Stimulated activated CD4-positive, alpha-beta T cell treated with anti-CD3 and anti-CD28 coated beads, Interleukin-1b, Interleukin-23, amount 100 ng/mL, for 48 hours (primary cell): ENCODE measurements at places on chromosomes 6 and 20.

- peak; percentile 48 for DNase-seq
Observed at GRCh38 chr6:159929819-159930218, 39.0 kb downstream of the MAS1 start.

DNA sequence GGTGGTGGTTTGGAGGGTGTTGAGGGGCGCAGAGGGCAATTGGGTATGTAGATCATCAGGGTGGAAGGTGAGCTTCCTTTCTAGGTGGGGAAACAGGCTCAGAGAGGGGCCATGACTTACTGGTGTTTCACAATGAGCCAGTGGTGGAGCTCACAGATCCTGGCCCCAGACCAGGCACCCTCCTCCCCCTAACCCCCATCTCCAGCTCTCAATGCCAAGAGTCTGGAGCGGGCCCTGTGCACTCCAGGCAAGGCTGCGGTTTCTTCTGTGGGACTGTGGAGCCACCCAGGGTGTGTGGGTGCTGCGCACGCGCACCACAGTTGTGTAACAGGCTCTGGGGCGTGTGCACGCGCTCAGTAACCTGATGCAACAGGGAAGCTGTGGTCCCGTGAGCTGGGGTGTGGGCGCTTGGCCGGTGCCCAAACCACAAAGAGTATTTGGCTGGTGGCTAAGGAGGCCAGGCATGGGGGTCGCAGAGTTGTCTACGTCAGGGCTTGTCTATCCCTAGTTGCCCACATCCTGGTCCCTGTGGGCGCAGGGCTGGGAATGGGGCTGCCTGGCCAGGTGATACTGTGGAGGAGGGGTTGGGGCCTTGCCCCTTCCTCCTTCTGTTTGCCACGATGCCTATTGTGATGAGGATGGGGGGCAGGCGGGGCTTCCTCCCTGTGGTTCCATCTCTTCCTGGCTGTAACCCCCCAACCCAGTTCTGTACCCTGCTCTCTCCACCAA lies 37.5 kb upstream of the MRPS18A start:
- DNase-seq: peak; percentile 85

- peak; percentile 53 for DNase-seq
Observed at GRCh38 chr20:667351-668034, 8.1 kb downstream of the SCRT2 start.

DNA sequence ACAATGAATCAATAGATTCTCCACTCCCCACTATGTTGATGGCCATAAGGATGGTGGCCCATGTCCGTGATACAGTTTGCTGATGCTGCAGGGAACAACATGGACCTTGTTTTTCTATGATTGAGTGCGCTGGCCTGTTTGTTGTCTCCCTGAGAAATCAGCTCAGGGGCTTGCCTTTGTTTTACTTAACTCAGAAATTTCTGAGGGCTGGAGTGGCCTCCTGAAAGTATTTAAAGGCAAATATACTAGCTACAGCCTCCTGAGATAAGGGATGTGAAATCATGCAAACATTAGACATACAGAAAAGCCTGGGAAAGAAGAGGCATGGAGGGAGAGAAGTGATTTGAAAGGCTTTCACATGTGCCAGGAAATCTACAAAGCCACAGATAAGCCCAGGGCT lies 170.3 kb upstream of the FLRT3 start:
- no peak for DNase-seq

GRCh38 chr20:11851646-11852045 lies 66.0 kb upstream of the BTBD3 start:
- no peak for DNase-seq

DNA sequence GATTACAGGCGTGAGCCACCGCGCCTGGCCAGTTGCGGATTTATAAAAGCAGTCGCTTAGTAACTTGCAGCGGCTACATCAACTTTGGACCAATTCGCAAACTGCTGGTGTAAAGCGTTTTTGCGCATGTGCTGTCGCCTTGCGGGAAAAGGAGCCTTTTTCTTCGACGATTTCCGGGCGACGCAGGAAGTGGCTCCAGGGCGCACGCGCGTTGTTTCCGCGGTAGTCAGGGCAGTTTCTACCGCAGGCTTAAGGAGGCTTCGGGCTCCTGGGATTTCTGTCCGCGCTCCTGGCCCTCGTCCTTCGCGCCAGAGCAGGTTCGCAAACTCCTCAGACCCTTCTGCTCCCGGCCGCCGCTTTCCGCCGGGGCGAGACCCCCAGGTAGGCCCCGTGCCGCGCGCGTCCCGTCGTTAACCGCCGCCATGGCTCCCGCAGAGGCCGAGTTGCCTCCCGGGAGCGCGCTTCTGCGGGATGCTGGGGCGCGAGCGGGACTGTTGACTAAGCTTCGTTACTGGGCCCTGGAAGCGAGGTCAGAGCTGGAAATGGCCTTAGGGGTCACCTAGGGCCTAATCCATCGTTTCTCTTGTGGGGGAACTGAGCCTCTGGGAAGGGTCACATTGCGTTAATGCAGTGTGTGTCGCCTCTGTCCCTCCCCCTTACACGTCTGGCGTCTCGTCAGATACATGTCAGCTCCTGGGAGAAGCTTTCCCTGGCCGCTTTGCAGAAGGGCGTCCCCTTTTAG lies at the start of gene RAE1:
RAE1 (plus strand) TSS at position 214 of the 742 bp plus-strand sequence. CDS start 2,784 bp downstream, outside the sequence.
- peak; percentile 89 for DNase-seq

- DNase-seq: no peak
Observed at GRCh38 chr6:141752677-141753076, 380.0 kb upstream of the GJE1 start.

GRCh38 chr6:43269273-43270007 lies 26.2 kb downstream of the TTBK1 start:
- peak; percentile 32 for DNase-seq

DNA sequence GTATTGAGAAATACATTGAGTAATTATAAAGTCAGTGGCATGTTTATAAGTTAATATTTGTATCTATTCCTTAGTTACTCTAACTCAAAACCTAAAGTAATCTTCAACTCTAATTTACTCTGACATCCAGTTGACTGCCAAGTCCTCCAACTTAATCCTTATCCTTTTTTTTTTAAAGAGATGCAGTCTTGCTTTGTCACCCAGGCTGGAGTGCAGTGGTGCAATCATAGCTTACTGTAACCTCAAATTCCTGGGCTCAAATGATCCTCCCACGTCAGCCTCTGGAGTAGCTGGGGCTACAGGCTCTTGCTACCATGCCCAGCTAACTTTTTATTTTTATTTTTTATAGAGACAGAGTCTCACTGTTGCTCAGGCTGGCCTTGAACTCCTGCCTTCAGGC lies 24.4 kb downstream of the PTPN1 start:
- DNase-seq: no peak

GRCh38 chr20:57175397-57176010 lies 90.9 kb downstream of the BMP7 start:
- peak; percentile 8 for DNase-seq

DNA sequence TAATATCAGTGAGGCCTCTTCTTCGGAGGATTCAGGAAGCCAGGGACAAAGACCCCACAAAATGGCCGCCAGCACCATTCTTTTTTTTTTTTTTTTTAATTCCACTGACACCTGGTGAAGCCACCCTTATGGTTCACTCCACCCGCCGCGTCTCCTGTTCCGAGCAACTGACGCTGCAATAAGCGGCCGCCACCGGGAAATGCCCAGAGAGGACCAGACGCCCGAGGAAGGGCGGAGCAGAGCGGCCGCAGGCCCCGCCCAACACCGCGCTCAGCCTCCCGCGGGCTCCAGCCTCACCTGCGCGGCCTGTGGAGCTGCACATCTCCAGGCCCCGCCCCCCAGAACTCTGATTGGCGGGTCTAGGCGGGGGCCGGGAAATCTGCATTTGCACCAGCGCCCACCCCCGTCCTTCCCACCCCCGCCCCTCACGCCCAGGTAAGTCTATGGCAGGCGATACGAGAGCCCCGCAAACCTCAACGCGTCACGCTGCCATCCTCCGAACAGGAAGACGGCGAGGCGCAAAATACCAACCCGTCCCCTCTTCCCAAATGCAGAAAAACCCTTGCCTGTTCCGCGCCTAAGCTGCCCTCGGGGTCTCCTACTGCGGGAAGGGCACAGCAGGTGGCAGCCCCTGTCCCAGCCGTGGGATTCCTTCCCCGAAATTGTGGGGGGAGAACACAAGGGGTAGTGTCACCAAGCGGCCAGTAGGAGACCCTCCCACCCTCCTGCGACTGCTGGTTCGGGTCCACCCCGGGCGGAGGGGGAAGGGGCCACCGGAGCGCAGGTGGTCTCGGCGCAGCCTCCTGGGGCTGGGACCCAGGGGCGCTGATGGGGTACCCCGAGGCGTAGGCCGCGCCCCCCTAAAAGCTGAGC lies 960 bp downstream of the ATP9A start:
- DNase-seq: peak; percentile 47

- no peak for DNase-seq
Observed at GRCh38 chr20:1324598-1325172, 4.3 kb downstream of the SDCBP2 start.

GRCh38 chr6:11869672-11870340 lies 91.2 kb upstream of the ADTRP start:
- DNase-seq: no peak

DNA sequence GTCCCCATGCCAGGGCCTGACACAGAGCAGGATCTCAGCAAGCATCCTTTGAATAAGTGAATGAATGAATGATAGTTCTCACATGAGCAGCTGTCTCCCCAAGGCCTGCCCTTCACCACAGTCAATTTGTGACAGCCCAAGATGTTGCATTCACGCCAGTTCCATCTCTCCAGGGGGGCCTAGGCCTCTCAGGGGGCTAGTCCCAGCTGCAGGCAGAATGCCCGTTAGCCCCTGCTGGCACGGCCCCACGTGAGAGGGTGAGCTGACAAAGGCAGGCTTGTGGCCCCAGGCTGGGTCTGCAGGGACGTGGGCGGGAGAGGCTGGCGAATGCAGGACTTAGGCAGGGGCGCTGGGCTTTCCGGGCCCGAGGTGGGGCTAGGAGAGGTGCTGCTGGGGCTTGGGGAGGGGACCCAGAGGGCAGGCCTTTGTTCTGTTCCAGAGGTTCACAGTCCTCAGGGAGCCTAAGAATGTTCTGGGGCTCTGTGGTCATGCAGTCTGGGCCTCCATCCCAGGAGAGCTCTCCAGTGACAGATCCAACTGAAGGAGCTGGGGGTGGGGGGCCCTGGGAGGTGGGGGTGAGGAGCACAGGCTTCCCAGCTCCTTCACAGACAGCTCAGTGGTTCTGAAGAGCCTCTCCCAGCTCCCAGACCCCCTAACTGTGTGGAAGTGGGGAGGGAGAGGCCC lies 30.5 kb upstream of the TLDC2 start:
- no peak for DNase-seq

GRCh38 chr20:11912013-11912658 lies 5.6 kb upstream of the BTBD3 start:
- DNase-seq: no peak

DNA sequence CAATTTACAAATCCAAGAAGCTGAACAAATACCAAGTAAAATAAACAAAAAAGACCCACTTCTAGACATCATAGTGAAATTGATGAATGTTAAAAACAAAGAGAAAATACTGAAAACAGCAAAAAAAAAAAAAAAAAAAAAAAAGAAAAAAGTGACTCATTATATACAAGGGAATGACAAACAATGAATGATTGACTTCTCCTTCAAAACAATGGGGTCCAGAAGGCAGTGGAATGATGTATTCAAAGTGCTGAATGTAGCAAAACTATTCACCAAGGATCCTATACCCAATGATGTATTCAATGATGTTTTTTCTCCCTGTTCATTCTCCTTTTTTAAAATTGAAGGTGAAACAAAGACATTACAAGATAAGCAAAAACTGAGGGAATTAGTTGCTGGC lies 650.0 kb downstream of the UTRN start:
- no peak for DNase-seq
